DMS153 (cell line): ENCODE measurements at places on chromosomes 12 and 14.

DNA sequence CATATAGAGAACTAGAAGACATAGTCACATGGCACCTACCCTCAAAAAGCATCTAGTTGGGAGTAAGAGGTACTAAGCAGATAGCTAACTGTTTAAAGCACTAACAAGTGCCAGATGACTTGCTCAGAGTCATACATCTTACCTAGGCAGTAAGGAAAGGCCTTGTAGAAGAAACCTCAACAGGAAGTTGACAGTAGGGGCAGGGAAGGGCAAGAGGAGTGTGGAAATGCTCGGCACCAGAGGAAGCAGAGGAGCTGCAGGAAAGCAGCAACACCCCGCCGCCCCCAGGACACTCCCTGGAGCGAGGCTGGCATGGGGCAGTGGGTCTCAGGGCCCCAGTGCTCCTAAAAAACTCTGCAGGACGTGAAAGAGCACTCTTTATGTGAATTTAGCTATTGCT lies 92.9 kb downstream of the PPP2R5C start:
- DNase-seq = no peak

DNA sequence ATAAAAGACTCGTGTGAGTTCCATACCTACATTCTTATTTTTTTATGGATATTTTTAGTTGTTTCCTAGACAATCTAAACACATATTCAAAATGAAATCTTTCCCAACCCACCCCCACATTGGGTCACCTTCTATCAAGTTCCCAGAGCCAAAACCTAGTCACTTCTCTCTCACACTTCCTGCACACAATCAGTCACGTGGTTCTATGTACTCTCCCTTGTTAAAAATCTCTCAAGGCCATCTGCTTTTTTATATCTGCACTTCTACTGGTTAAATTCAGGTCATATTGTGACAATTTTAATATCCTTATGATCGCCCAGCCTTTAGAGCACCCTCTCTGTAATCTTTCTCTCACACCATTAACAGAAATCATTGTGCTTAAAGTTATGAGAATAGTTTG lies 175.0 kb upstream of the SYT10 start:
- no peak for DNase-seq

DNA sequence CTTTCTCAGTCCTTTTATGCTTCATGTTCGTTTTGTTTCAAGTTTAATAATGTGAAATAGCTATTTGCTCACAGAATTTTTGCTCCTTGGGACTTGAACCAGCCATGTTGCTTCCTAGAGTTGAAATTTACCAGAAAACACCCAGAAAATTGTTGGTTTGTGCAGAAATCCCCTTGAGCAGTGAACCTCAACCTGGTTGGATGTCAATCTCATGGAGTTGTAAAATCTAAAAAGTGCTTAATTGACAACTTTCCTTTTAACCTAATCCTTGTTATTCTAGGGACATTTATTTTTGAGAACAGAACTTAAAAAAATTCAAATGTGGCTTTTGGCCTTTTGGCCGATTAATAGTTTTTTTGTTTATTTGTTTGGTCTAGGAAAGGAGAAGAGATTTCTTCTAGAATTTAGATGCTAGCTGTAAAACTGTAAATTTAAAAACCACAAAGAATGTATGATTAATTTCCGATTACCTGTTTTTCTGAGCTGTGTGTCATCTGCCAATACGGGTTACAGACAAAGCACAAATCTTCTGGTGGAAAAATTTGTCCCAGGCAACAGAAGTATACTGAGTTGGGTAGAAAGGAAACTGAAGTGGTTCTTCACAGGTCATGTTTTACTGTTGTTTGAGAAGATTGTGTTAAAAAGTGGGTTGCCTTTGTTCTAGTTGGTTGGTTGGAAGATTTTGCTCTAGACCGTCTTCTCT lies 154.4 kb downstream of the FUT8 start:
- DNase-seq = no peak

GRCh38 chr12:27865421-27865820 lies 85.4 kb upstream of the MANSC4 start:
- no peak for DNase-seq

GRCh38 chr12:24424376-24424775 lies 474.9 kb upstream of the SOX5 start:
- no peak for DNase-seq

DNA sequence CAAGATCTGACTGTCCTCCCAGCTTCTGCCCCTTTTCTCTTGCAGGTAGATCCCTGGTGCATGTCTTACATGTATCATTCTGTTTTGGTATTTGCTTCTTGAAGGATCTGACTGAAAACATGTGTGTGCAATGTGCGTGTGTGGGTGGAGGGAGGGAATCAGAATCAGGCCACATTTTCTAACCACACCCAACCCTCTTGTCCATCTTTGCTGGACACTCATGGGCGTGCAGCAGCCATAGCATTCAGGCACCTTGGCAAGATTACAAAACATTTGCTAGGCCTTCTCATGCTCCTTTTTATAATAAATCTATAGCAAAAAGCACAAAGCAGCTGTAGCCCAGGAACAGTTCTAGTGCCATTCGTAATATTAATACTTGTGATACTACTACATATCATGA lies 233.6 kb upstream of the E2F7 start:
- DNase-seq = no peak

DNA sequence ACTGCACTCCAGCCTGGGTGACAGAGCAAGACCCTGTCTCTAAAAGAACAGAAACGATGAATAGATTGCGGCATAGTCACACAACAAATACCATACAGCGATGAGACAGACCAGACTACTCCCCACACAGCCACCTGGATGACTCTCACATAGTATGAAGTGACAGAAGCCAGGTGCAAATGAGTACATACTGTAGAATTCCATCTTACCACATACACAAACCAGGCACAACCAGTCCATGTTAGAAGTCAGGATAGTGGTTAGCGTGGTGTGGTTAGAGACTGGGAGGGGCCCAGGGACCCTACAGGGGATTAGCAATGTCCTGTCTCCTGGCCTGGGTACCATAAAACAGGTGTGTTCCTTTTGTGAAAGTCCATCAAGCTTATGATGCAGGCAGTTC lies 53.8 kb downstream of the FAM222A start:
- no peak for DNase-seq

GRCh38 chr14:32813401-32813800 lies 125.3 kb upstream of the NPAS3 start:
- no peak for DNase-seq

DNA sequence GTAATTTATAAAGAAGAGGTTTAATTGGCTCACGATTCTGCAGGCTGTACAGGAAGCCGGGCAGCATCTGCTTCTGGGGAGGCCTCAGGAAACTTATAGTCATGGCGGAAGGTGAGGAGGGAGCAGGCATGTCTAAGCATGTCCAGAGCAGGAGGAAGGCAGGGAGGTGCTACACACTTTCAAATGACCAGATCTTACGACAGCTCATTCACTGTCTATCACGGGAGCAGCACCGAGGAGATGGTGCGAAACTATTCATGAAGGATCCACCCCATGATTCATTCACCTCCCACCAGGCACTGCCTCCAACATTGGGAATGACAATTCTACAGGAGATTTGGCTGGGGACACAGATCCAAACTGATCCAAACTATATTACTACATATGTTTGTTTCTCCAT lies 10.0 kb downstream of the SFSWAP start:
- no peak for DNase-seq

- DNase-seq = no peak
These were observed 95.8 kb downstream of the STXBP6 start for GRCh38 chr14:24954037-24954699.

DNA sequence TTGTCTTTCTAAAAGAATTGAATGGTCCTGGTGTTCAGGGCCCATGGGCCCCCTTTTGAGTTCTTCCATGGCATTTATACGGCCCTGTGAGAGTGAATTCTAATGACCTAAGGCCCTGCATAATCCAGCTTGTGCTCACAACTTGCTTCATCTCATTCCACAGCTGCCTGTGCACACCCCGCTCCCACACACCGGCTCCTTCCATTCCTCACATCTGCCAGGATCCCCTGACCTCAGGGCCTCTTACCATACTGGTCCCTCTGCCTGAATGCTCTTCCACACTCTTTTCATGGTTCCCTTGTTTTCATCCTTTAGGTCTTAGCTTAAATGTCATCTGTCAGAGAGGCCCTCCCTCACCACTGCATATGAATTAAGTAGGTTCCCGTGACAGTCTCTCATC lies 49.5 kb upstream of the EGLN3 start:
- DNase-seq = no peak

GRCh38 chr12:14416658-14417057 lies 51.2 kb downstream of the ATF7IP start:
- no peak for DNase-seq

DNA sequence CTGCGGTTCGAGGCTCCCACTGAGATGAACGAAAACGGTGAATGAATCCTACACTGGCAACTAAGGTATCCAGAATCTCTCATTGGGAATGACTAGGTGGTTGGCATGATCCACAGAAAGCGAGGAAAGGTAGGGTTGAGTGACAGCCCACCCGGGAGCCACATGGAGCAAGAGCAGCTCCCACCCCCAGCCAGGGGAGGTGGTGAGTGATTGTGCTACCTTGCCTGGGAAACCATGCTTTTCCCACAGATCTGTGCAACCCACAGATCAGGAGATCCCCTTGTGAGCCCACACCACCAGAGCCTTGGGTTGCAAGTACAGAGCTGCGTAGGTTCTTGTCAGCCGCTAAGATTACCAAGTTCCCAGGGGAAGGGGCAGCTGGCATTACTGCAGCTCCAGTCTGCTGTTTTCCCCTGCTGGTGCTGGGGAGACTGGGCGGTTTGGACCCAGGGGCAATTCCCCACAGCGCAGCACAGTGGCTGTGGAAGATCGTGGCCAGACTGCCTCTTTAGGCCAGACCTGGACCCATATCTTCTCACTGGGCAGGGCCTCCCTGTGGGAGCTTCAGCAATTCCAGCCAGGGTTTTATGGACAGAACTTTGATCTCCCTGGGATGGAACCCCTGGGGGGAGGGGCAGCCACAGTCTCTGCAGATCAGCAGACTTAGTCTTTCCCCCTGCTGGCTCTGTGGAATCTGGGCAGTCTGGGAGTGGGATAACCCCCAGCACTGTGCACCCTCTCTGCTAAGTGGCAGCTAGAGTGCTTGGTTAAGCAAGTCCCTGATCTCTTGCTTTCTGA lies 44.6 kb upstream of the PPP4R3A start:
- DNase-seq = no peak

DNA sequence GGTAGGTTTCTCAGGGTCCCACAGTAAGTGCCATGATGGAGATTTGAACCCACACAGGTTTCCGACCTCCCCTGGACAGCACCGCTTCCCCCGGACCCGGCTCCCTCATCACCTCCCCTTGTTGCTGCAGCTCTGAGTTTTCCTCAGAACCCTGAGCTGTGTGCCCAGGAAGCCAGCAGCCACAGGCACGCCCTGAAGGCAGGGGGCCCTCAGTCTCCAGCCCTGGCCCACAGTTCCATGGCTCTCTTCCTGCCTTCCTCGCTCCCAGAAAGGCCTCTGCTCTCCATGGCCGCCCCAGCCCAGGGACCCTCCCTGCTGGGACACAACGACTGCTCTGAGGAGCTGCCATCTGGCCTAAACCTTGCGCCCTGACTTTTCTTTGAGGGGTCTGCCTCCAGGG lies 35.8 kb upstream of the PRIMA1 start:
- no peak for DNase-seq

DNA sequence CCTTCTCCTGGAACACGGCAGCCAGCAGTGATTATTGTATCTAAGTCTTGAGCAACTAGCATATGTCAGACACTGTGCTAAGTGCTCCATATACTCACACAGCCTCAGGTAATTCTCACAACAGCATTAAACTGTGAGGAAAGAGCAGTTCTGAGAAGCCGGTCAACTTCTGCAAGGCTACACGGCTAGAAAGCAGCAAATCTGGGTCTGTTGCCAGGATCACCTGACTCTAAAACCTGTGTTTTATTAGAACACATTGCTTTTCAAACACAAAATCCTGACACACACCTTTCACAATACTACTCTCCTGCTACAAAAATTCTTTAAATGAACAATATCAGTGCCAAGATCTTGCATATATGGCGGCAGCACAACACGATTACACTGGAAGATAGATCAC lies 49.8 kb upstream of the CRACR2A start:
- no peak for DNase-seq

- DNase-seq = no peak
These were observed 28.8 kb upstream of the RPH3A start for GRCh38 chr12:112762753-112763152.

GRCh38 chr12:127642208-127642607 lies 624.8 kb upstream of the TMEM132C start:
- no peak for DNase-seq

DNA sequence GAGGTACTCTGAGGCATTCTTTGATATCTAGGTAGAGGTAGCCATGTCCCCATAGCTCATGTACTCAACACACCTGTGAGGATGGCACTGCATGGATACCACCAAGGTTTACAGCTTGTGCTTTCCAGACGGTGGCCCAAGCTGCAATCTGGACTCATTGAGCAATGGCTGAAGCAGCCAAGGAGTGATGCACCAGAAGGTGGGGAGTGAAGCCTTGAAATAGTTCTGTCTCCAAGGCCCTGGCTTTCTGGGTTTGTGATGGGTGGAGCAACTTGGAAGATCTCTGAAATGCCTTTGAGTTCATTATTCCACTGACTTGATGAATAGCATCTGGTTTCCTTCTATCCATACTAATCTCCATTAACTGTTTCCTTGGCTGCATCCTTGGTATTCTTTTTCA lies 290.0 kb upstream of the NOVA1 start:
- DNase-seq = no peak

- no peak for DNase-seq
These were observed 5.3 kb downstream of the SCNN1A start for GRCh38 chr12:6369916-6370575.

GRCh38 chr14:101825797-101826196 lies 64.3 kb downstream of the PPP2R5C start:
- DNase-seq = no peak

DNA sequence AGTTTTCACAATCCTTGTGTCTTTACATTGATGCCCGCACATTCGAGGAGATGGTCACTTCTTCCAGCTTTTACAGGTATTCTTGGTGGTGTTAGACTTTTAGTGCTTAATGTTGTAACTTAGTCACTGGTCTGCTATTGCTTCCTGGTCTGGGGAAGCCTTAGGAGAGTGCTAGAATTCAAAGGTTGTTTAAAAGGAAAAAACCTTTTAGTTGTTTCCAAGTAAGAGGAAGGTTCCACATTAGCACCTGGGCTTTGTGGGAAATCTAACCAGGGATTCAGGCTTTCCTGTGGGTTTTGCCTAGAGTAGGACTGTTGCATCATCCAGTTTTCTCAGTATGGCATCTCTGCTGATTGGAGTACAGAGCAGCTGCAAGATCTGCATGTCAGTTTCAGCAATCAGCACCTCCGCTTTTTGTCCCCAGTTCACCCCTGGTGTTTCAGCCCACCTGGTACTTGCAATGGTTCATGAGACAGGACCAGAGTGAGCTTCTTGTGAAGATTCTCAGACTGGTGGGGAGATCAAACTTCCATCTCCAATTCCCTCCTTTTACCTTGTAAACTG lies 44.0 kb upstream of the PLBD1 start:
- DNase-seq = no peak

DNA sequence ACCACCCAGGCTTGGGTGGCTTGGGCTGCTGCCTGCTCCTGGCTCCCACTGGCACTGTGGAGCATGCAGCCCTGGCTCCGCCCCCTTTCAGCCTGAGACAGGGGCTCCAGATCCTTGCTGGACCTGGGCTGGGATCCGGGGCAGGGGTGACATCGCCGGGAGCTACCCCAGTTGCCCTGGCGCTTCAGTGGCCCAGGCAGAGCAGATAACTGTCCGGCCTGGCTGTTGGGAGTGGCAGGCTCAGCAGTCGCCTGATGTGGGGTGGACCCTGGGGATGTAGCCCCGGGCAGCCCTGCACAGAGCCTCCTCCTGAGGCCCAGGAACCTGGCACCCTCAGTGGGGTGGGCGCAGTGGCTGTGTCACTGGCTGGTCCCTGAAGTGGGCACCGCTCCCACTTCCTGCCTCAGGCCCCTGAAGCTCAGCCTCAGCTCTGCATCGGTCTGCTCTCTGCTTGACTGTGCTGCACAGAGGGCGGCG lies 57.9 kb downstream of the FUT8 start:
- DNase-seq = no peak
